NCI-H2171 (cell line): ENCODE measurements at places on chromosomes 12 and 14.

DNA sequence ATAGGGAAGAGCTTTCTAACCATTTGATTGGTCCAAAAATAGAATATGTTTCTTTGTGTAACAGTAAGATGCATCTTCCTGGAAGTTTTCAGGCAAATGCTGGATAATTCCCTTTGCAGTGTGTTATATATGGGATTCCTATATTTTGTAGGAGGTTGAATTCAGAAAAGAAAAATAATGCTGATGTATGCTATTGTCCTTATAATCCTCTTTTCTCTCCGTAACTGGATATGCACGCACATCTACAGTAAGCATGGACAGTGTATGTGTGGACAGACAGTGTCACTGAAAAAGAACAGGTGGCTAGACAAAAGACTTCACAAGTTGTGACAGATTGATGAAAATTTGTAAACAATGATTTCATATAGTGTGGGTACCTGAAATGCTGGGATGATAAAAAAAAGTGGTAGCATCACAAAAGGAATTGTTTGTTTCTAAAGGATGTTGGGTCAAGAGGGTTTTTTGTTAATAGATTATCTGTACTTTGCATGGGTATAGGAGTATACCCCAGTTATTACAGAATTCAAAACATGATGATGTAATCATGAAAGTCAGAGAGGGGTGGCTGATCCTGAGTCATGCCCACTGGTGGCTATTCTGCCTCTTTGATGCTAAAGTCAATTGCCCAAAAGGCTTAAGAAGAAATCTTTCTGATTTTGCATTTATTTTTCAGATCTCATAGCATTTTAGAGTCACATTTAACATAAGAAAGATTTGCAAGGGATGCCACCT lies 160.7 kb upstream of the TMTC1 start:
- DNase-seq, result no peak

- peak; percentile 55 for DNase-seq
These were observed 23.7 kb downstream of the NCOR2 start for GRCh38 chr12:124543590-124544310.

DNA sequence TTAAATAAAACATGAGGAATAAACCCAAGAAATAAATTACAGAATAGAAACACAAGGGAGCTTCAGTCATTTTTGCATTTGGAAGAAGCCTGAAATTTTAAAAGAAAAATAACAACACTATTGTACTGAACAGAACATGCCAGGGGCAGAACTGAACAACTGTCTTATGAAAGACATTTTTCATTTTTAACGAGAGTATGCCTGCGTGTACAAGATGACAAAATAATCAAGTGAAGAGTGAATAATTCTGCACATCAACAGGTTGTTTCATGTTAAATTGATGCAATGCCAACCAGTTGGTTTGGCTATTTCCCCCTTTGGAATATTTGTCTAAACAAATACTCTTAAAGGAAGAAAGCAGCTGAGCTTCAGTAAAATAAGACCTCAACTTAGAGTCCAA lies 103.3 kb upstream of the BTG1 start:
- DNase-seq, result no peak

GRCh38 chr12:47807338-47807737 lies 12.4 kb downstream of the HDAC7 start:
- DNase-seq, result no peak

DNA sequence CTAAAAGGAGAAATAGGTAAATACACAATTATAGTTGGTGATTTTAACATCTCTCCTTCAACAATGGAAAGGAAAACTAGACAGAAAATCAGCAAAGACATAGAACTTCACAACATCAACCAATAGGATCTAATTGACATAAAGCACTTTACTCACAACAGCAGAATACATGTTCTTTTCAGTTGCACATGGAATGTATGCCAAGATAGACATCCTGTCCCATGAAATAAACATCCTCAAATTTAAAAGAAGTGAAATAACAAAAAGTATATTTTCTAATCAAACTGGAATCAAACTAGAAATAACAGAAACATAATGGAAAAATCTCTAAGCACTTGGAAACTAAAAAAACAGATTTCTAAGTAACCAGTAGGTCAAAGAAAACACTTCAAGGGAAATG lies 296.2 kb upstream of the RGS6 start:
- DNase-seq, result no peak

DNA sequence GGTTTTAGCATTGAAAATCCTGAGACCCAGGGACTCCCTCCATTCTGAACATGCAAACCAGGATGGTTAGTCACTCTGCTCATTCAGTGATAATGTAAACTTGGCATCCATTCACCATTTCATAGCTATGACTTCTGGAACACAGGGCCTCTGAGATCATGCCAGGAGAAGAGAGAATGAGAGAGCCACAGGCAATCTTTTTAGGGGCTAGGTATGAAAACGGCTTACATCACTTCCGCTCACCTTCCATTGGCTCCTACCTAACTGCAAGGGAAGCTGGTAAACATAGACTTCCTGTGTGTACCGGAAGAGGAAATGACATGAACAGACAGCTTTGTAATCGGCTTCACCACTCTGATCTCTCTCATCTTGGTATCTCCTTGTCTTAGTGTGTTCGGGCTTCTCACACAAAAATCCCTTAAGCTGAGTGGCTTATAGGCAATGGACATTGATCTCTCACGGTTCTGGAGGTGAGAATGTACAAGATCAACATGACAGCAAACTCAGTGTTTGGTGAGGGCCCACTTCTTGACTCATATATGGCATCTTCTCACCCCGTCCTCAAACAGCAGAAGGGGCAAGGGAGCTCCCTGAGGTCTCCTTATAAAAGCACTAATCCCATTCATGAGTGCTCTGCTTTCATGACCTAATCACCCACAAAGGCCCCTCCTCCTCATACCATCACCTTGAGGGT lies 465.9 kb upstream of the TBX3 start:
- no peak for DNase-seq

- DNase-seq, result no peak
These were observed 13.6 kb upstream of the LEMD3 start for GRCh38 chr12:65155784-65156183.
